ENCODE measurements at places on chromosomes 4 and X.

- DNase-seq = no peak
- no peaks in the 10 kb centered on the region for H3K4me1 ChIP-seq
- H3K27me3 ChIP-seq = no peaks in the 10 kb centered on the region
These were observed 958.2 kb downstream of the PCDH7 start for GRCh38 chr4:31678356-31678755.

DNA sequence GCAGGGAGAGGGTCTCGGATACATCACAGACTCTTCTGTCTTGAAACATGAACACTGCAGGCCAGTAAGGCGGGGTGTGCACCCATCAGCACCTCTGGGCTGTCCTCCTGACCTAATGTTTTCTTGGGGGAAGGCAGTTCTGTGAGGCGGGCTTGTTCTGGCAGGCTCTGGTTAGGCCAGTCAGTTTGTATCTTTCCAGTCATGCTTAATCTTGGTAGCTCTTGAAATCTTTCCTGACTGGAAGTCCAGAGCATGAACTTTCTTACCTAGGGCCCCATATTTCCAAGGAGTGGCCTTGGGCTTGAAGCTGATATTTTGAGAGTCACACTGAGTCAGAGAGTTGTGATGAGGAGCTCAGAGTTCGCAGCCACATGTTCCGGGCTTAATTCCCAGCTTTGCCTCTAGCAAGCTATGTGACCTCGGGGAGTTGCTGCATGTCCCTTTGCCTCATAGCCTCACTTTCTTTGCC is 54.2 kb upstream of the RASSF6 start:
- H3K4me1 ChIP-seq = peaks cover 5% of the 10 kb centered on the region
- no peak overlapping the region for H3K27ac ChIP-seq
- peak; percentile 58 for DNase-seq

- no peaks in the 10 kb centered on the region for H3K4me1 ChIP-seq
- H3K27me3 ChIP-seq = no peaks in the 10 kb centered on the region
- no peak for DNase-seq
- no peak overlapping the region for H3K4me3 ChIP-seq
- H3K36me3 ChIP-seq = no peaks in the 10 kb centered on the region
- H3K27ac ChIP-seq = no peak overlapping the region
These were observed 85.4 kb downstream of the DCHS2 start for GRCh38 chr4:154406018-154406795.

GRCh38 chr4:147590249-147590920 is 26.8 kb upstream of the TMEM184C start:
- DNase-seq = peak; percentile 87
- H3K27me3 ChIP-seq = no peaks in the 10 kb centered on the region
- no peak overlapping the region for H3K27ac ChIP-seq
- no peaks in the 10 kb centered on the region for H3K4me1 ChIP-seq

GRCh38 chrX:57674861-57675260 is 5.2 kb downstream of the NLRP2B start:
- no peaks in the 10 kb centered on the region for H3K4me1 ChIP-seq
- H3K27me3 ChIP-seq = no peaks in the 10 kb centered on the region
- no peak overlapping the region for H3K27ac ChIP-seq
- H3K4me3 ChIP-seq = no peak overlapping the region

- no peaks in the 10 kb centered on the region for H3K27me3 ChIP-seq
- no peak overlapping the region for H3K4me3 ChIP-seq
- no peak overlapping the region for H3K27ac ChIP-seq
These were observed 24.6 kb upstream of the CXCL6 start for GRCh38 chr4:73811841-73812240.

DNA sequence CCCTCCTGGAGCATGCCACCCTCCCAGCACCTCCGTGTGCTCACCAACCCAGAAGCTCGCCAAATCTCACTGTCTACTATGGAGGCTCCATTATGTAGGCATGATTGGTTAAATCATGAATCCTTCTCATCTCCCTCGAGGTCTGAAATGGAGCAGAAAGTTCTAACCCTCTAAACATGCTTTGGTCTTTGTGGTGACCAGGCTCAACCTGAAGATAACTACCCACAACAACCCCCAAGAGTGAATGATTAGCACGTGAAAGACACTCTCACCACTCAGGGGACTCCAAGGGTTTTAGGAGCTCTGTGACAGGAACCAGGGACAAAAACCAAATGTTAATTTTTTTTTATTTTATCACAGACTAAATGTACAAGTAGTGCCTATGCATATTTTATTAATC is 47.2 kb downstream of the APBB2 start:
- DNase-seq = no peak
- H3K27me3 ChIP-seq = no peaks in the 10 kb centered on the region
- H3K27ac ChIP-seq = no peak overlapping the region
